Stimulated activated CD4-positive, alpha-beta T cell treated with anti-CD3 and anti-CD28 coated beads, Interleukin-1b, Interleukin-23, amount 100 ng/mL, for 48 hours (primary cell): ENCODE measurements at places on chromosomes 5 and 9.

DNA sequence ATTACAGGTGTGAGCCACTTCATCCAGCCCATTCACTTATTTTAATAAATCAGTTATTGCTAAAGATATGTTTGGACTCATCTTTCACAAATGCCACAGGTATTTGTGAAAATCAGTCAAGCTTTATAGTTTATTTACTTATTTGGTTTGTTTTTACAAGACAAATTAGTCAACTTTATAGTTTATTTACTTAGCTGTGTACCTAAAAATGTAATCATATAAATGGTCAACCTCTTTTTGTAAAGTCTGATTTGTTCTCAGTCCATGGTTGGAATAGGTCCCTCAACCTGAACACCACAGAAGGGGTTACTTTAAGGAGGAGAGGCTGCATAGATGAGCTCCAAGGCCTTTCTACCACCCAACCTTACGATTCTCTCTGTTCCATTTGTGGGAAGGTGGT is 80.2 kb downstream of the GNAQ start:
- DNase-seq = no peak

- DNase-seq = no peak
Observed at GRCh38 chr9:121328476-121328875, 41.6 kb downstream of the STOM start.

DNA sequence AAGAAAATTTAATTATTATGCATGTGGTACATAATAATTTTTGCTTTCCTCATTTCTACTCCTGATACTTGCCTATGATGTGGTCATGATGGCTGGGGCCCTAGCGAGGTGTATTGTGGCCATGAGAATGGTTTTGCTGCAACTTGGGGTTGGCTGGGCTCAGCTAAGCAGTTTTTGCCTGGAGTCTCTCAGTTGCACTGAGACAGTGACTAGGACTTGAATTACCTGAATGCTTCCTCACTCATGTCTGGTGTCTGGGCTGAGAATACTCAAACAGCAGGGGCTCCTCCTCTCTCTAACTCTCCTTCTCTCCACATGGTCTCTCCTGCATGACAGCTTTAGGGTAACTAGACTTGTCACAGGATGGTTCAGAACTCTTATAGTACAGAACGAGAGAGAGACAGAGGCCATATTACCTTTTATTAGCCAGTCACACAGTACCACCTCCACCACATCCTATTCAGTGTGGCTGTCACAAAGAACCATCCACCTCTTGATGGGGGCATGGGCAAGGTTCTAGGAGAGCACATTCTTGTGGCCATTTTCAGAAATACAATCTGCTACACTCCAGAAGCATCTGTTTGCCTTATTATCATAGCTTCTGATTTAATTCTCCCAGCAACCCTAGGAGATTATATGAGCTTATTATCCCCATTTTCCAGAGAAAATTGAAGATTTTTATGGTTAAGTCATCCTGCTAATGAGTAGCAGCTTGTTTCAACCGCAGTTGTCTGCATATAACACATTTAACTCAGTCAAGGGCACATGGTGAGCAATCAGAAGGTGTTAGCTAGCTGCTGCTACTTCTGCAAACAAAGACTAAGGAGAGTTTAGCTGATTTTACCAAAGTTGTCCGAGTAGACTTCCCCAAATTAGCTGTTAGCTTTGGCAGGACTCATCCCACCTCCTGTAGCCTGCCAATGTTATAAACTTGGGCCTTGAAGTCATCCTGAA is 245.1 kb downstream of the DOCK8 start:
- no peak for DNase-seq

DNA sequence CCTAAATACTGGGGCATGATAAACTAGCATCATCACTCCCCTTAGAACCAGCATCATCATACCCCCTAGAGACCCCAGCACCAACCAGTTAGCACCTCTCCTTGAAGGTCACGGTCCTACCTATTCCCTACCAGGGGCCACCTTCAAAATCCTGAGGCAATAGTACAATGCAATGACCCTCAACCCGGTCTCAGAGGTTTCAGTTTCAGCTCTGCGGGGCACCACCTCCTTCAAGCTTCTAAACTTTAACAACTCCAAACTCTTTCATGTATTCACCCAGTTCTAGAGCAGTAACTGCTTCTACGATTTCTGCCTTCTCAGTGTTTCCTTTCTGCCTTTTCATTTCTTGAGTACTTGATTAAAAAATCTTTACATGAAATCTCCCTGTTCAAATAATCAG is 130.1 kb upstream of the EPB41L4A start:
- DNase-seq = no peak
